ENCODE measurements at places on chromosomes 16 and 17. TPM values are rescaled to one million over a fixed set of nuclear protein-coding genes. Genes with fewer than 3 reads are reported as not detected.
A peak's percentile ranks its signal among the peaks of the same experiment; 100 is the strongest.

DNA sequence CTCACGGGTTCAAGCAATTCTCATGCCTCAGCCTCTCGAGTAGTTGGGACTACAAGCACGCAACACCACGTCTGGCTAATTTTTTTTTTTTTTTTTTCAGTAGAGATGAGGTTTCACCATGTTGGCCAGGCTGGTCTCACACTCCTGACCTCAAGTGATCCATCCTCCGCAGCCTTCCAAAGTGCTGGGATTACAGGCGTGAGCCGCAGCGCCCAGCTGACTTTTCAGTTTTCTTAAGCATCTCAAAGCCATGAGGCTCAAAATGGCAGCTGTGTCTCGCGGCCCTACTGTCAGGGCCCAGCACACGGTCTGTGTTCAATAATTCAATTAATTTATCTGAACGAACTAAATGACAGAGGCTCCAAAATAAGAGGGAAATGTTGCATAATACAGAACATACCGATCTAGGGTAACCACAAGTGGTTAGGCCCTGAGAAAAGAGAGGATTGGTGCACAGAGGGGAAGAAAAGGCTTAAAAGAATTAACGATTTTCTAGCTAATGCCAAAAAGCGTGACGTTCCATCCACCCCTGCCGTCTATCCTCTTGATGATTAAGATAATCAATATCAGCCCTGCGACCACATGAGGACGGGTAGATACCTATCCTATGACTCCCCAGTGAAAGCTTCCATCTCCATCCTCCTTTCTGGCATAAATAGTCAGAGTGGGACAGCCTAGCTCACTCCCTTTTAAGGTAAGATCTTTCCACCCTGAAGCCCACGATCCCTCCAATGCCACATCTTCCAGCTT, 136.9 kb downstream of the SLC39A11 start:
- no peaks in the 10 kb centered on the region for H3K4me1 ChIP-seq
- H3K27me3 ChIP-seq, result no peaks in the 10 kb centered on the region
- no peak overlapping the region for H3K27ac ChIP-seq
- DNase-seq, result no peak
- no peaks in the 10 kb centered on the region for H3K36me3 ChIP-seq

DNA sequence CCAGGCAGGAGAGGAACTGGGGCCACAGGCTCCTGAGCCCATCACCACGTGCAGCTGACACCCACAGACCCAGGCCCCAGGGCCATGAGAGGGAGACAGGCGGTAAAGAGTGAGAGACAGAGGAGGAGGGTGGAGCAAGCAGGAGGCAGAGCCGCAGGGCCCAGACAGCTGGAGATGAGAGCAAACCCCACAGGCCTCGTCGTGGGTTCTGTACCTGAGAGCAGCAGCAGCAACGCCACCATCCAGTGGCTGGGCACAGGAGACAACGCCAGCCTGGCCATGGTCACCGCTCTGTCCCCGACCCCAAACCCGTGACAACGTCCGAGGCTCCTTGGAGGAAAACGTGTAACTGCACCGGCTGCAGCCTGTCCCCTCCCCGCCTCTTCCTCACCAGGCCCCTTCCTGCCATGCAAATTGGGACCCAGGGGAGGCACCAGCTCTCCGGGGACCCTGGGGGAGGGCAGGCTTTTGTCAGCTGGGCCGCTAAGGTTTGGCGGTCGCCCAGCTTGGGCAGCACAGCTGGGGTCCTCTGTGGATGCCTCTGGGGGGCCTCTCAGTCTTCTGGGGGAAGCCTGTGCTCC, at the start of gene CD79B:
CD79B (minus strand) TSS at position 351 of the 581 bp plus-strand sequence; CDS start at position 281, 70 bp downstream.
- H3K27ac ChIP-seq, result no peak within 1 kb of the TSS

The AATK gene
- polyA plus RNA-seq, result 4.1 TPM

The SLC16A13 gene
- 1.2 TPM for polyA plus RNA-seq

- no peak overlapping the region for H3K27ac ChIP-seq
- no peak for DNase-seq
- no peak overlapping the region for H3K4me3 ChIP-seq
- H3K36me3 ChIP-seq, result no peaks in the 10 kb centered on the region
Measured at GRCh38 chr16:9260666-9261065, 169.2 kb downstream of the HAPSTR1 start.

- peak overlapping the region; percentile 67 for H3K27ac ChIP-seq
- no peaks in the 10 kb centered on the region for H3K27me3 ChIP-seq
- no peak overlapping the region for H3K4me3 ChIP-seq
- H3K4me1 ChIP-seq, result peaks cover 48% of the 10 kb centered on the region
- DNase-seq, result peak; percentile 90
Measured at GRCh38 chr17:80855948-80856862, 135.4 kb upstream of the CHMP6 start.

The SPEM3 gene
- polyA plus RNA-seq, result not detected

The MT1H gene
- polyA plus RNA-seq, result 581 TPM
